Activated CD8-positive, alpha-beta T cell treated with anti-CD3 and anti-CD28 coated beads, Interleukin-2, amount 10 ng/mL, durations not matched to agents 7 days and 5 days (primary cell): ENCODE measurements at places on chromosomes 4 and X. TPM values are rescaled to one million over a fixed set of nuclear protein-coding genes. Genes with fewer than 3 reads are reported as not detected.

DNA sequence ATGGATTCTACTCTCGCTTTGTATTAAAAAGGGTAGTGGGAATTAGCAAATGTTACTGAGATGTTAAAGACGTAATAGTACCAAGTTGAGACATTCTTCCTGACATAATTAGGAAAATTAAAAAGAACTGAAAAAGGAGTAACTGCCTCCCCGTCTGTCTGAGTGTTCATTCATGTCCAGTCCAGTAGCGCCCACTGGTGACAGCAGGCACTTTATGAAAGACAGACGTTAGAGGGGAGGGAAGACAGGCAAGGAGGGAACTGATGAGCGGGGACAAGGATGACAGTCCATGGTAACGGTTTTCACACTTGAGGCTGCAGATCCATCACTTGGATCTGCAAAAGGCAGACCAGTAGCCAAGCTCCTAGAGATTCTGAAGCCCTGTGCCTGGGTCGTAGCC, 326.7 kb downstream of the STK32B start:
- no peak for DNase-seq

DNA sequence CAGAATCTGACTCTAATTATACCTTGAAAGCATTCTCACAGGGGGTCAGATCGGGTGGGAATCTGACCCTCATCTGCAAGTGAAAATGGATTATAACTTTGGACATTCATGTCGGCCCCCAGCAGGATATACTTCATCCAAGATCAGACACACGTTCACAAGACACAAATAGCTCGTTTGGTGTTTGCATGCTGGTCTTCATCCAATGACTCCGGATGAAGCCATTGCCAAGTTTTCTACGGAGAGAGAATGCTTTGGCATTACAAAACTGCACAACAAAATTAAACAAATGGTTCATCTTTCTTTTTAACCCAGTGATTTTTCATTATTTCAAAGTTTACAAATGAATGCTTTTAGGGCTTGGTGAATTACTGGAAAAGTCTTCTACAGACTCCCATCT, 105.5 kb downstream of the MID1 start:
- no peak for DNase-seq

GRCh38 chrX:107750263-107750662, 25.3 kb downstream of the TSC22D3 start:
- DNase-seq = no peak

DNA sequence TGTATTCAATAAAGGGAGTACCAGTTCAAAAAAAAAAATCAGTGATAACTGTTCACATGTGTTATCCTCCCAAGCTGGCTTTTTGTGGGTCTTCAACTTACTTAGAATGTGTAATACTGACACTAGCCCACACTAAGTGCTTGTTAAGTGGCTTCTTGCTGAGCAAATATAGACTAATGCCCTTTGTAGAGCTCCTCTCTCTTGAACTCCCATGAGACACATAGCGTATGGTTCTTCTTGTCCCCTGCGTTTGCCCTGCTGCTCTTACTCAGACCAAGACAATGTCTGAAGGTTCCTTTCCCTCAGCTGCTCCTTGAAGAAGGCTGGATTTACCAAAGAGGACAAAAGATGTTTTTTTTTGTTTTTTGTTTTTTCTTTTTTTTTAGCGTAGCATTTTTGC, 110.9 kb downstream of the FRAS1 start:
- no peak for DNase-seq

DNA sequence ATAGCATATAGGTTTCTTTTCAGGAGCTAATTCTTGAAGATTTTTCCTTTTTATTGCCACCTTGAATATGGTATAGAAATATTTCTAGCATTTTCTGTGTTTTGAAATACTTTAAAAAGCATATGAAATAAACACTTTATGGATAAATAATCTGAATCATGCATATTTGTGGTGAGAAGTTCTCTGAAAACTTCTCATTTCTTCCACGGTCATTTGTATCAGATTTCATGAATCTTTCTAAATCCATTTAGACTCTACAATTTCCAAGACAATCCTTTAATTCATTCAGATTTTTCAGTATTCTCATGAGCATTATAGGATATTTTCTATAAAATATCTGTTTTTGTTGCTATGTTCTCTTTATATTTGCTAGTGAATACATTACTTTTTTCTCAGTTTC, 16.2 kb upstream of the CA5B start:
- no peak for DNase-seq

GRCh38 chr4:61827907-61828391, 627.8 kb downstream of the ADGRL3 start:
- no peak for DNase-seq

GRCh38 chr4:67918428-67918827, 34.6 kb upstream of the TMPRSS11D start:
- no peak for DNase-seq

The CT83 gene
- not detected for total RNA-seq

The RBMXL3 gene
- not detected for total RNA-seq

The SORCS2 gene
- total RNA-seq = not detected
